NCI-H187 (cell line): ENCODE measurements at places on chromosomes 5 and 9.

GRCh38 chr5:21654556-21654955, 1198.6 kb downstream of the CDH12 start:
- no peak for DNase-seq

GRCh38 chr9:87640385-87640795, 85.5 kb upstream of the CTSL start:
- DNase-seq: no peak

GRCh38 chr9:129006328-129007034, 21.6 kb downstream of the SH3GLB2 start:
- DNase-seq: no peak

DNA sequence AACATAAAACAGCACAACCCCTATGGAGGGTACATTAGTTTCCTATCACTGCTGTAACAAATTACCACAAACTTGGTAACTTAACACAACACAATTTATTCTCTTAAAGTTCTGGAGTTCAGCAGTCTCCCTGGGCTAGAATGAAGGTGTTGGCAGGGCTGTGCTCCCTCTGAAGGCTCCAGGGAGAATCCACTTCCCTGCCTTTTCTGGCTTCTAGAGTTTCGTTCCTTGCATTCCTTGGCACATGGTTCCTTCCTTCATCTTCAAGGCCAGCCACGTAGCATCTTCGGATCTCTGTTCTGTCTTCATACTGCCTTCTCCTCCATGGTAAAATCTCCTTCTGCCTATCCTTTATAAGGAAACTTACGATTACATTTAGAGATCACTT, 25.0 kb upstream of the GSN start:
- DNase-seq: no peak

- DNase-seq: no peak
These were observed 82.8 kb downstream of the APTX start for GRCh38 chr9:32918628-32919027.

DNA sequence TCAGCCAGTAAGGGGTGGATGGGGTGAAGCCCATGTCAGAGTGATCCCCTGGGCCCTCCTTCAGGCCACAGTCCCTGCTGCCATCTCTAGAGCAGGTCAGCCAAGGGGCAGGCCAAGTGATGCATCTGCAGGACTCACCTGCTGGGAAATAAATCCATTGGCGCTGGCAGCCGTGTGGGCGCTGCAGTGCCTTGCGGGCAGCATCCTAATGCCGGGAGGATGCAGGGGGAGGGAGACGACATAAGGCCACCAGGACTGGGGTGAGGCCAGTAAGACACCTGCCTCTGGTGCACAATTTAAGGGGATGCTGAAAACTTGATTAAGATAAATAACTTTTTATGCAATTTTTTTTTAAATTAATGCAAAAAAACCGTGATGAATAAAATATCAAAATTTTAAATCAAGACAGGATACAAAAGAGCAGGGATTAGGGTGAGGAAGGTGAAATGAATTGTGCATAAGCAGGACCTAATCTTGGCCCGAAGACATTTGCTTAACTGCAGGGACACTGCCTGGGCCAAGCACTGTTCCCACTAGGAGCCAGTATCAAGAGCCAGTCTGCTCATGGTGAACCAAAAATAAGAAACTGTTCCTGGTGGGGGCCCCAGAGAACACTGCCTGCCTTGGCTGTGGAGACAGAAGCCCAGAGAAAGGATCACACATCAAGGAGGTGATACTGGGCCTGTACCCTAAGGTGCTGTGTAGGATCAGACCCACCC, 67.5 kb upstream of the CPLX2 start:
- no peak for DNase-seq

GRCh38 chr5:171647904-171648260, 137.7 kb upstream of the SMIM23 start:
- DNase-seq: no peak

- DNase-seq: no peak
These were observed 192.1 kb upstream of the CLINT1 start for GRCh38 chr5:158051036-158051435.

GRCh38 chr9:13033959-13034693, 245.4 kb downstream of the MPDZ start:
- peak; percentile 11 for DNase-seq
